Stimulated activated naive CD4-positive, alpha-beta T cell (primary cell): ENCODE measurements at places on chromosomes 6 and 20.

GRCh38 chr20:58260006-58260405 lies 31.6 kb upstream of the ANKRD60 start:
- no peak for DNase-seq

- peak; percentile 70 for DNase-seq
These were observed 2.8 kb upstream of the RNASET2 start for GRCh38 chr6:166958926-166959861.

DNA sequence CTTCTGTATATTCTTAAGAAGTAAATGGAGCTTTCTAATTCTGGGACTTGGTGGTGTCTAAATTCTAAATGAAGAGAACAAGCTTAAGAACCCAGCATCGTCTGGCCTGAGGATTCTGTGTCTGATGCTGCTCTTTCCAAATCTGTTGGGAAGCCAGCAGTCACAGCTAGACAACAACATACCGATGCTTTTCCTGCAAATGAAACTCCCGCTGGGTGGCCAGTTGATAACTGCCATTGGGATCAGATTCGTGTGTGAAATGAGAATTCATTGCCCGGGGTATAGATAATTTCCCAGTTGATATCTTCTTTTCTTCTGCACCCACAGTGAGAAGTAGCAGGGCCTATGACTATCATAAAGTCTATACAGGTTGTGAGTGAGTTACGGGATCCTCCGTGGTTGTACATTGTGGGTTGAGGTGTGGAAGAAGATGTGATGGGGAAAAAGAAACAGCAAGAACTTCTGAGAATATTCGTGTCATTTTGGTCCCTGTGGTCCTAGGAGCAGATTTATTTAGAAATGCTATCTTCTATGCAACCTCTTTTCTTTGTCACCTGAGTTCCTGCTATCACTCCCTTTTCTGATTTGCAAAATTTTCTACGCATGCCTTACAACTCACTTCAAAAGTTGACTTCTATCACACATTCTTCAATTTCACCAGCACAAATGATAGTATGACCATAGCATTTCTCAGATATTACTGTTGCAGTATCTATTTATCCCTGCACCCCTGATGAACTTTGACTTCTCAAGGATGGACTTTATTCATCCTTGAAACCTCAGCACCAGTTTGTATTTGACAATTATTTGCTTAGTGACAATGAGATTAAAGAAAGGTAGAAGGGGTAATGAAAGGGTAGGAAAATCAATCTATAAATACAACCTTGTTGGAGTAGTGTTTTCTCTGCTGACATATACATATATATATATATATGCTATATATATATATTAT lies 10.4 kb downstream of the NOX3 start:
- no peak for DNase-seq

DNA sequence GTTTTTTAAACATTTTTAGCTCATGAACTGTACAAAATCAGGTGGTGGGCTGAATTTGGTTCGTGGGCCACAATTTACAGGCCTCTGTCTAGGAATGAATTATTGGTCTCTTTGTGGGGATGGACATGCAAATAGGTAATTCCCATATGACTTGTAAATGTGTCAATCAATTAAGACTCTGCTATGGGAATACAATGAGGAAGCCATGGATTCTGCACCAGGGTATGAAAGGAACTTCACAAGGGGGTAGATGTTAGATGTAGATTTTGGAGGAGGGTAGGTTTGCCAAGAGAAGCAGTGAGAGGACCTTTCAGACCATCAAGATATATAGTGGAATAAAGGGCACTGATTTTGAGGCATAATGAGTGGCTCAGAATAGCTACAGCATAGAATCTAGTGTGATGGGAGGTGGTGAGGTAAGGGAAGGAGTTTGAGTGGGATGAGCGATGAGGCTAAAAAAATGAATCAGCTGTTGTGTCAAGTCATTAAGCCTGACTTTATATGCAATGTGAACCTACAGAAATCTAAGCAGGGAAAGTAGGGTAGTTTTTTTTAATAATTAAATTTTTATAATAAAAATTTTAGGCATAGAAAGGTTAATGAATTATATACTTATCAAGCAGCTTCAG lies 32.6 kb upstream of the RNF182 start:
- DNase-seq, result no peak

DNA sequence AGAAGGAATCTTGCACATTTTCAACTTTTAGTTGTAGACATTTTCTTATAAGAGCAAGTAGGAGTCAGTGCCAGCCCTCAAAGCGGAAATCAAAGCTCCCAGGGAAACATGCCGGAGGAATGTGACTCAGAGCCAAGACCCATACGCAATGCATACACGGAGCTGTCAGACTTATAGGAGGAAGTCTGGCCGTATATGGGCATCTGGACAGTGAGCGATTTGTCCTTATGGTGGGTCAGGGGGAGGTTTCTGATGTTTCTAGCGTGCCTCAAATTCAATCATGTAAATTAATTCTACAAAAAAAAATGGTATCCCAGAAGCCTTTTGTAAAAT lies 3.6 kb upstream of the CCN2 start:
- DNase-seq, result no peak

DNA sequence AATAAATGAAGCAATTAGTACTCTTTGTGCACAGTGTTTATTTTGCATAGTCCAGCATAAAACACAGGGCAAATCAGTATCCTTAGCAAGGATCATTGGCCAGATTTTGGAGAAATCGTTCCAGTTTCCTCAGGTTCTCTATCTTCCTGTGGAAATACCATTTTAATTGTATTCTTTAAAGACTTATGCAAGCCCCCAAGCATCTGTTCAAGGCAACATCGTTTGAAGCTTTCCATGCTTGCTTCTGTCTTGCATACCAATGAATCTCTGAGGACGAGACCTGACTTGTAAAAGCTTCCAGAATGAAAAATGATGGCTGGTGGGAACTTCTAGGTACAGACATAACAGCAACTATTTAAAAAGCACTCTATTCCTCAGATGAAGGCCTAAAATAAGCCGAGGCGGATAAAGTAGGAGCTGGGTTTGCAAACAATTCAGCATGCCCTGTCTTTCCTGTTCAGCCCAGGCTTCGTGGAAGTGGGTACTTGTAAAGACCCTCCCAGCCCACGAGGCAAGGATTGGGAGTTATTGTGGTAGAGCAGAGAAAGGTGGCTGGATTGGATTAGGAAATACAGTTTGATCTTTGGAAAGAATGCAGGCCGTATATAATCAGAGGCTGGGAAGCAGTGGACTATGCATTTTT lies 21.6 kb downstream of the NRSN1 start:
- DNase-seq, result no peak

- DNase-seq, result no peak
These were observed 189.3 kb downstream of the TRIM27 start for GRCh38 chr6:28734443-28734959.

GRCh38 chr20:53421343-53421742 lies 172.3 kb downstream of the ZNF217 start:
- DNase-seq, result no peak

DNA sequence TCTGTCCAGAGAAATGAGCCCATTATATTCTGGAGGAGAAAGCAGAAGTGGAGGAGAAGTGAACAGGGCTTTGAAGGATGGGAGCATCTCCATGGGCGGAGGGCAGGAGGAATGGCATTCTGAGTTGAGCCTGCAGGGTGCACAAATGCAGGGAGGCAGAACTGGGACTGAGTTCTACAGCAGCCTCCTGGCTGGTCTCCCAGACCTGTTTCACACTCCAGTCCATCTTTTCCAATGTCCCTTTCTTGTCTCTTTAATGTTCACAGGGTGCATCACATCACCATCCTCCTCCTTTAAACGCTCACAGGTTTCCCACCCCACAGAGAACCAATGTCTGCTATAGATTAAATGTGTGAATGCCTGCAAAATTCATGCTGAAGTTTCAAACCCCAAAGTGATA lies 302.9 kb downstream of the PTPRT start:
- DNase-seq, result no peak

- no peak for DNase-seq
These were observed 193.9 kb downstream of the SLC24A3 start for GRCh38 chr20:19406381-19406780.

DNA sequence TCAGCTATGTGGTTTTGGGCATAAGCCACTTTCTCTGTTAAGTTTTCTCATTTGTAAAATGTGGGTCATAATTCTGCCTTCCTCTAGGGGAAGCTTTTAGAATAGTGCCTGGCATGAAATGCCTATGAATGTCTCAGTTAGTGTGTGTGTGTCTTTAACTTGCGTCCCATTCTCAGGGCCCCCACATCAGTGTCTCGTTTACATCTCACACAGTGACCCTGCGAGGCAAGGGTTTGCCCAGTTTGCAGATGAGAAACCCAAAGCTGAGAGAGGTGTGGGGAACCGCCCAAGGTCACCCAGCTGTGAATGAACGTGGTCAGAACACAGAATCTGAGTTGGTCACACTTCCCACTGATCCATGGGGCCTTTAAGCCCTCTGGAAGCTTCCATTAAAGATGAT lies 14.1 kb downstream of the DYNLRB1 start:
- DNase-seq, result no peak

DNA sequence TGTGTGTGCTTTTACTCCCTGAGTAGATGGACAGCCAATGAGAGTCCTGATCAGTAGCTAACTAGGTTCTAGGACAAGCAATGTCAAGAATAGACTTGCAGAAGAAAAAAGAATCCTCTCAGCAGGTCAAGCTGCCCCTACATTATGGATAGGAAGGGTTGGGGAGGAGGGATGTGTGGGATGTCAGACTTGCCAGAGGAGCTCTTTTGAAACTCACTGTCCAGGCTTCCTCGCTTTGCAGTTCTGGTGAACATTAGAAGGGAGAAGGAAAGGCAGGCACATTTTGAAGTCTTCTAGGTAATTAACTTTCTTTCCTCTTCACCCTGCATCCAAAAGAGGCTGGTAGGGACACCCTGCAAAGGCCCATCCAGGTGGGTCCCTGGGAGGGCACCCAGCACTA lies 48.7 kb downstream of the SYNE1 start:
- no peak for DNase-seq

DNA sequence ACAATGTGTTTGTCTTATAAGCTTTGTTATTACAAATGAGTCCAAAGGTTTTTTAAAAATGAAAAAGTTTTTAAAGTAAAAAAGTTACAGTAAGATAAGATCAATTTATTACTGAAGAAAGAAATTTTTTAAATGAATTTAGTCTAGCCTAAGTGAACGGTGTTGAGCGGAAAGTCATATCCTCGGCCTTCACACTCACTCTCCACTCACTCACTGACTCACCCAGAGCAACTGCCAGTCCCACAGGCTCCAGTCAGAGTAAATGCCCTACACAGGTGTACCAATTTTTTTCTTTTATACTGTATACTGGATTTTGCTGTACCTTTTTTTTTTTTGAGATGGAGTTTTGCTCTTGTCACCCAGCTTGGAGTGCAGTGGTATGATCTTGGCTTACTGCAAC lies 42.7 kb upstream of the AGPAT4 start:
- no peak for DNase-seq

DNA sequence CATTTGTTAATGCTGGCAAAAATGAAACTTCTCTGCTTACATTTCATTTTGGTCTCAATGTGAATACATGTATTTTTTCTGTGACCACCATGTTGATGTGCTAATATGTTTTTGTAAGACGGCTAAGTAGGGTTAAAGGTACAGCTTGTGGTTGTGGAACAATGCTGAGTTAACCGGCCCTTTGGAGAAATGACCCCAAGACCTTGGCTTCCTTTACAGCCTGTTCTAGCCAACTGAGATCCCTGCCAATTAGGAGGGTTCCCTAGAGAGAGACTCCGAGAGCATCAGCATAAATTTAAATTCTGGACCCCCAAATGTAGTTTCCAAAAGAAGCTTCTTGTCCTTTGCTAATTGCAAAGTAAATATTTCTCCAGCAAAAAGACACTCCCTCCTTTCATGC lies 44.4 kb downstream of the RSPO3 start:
- DNase-seq, result no peak

DNA sequence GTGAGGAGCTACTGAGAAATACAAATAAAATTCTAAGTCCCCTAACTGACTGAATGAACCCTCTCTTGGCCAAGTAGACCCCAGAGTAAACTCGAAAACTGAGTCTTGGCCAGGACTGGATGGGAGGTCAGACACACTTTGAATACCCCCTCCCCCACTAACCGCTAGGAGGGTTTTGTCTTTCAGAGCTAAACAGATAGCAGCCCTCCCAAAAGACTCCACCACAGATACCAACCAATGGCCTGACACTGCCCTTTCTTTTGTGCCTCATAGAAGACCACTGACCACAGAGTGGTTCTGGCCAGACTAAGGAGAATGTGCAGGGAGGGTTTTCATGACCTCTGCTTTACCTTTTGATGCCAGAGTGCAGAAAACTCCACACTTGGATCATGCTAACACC lies 42.1 kb downstream of the SPACA1 start:
- DNase-seq, result no peak

GRCh38 chr6:28944412-28944865 lies 20.7 kb upstream of the TRIM27 start:
- DNase-seq, result peak; percentile 51

DNA sequence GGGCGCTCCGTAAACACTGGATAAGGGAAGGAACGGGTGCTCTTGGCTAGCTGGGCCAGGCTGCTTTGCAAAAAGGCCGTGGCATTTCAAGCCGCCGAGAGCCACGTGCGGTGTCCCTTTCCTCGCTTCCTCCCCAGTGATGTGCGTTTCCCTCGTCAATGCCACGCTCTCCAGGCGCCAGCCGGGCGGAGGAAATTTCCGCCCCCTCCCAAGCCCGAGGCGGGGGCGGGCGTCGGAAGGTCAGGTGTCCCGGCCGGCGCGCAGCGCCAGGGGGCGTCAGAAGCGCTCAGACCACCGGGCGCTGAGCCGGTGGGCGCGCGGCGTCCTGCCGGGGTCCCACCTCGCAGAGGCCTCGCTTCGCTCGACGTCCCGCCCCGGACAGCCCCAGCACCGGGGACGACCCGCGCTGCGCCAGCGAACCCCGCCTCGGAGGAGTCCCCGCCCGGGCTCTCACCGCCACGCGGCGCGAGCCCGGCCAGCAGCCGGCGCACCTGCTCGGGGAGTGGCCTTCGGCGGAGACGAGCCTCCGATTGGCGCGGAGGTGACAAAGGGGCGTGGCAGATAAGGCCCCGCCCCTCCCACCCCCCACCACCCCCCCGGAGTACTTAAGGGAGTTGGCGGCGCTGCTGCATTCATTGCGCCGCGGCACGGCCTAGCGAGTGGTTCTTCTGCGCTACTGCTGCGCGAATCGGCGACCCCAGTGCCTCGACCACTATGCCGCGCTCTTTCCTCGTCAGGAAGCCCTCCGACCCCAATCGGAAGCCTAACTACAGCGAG lies at the start of gene SNAI1:
TSS of gene SNAI1 (plus strand) at position 635 of the 777 bp plus-strand sequence. CDS start at position 715, 80 bp downstream.
- DNase-seq, result peak; percentile 86

DNA sequence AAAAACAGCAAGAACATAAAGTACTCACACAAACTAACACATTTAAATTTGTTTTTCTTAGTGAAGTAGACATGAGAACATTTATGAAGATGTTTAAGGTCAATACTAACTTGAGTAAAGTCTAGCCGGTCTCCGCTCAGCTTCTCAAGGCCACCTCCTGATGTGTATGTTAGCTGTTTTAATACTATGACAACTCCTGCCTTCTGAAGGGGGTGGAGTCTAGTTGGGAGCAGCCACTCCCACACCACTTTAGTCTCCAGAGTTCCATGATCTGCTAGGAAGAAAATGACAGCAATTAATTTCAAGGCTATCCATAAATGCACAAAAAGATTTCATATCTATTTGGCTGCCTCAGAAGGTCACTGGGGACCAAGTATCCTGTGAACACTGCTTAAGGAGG lies at the start of gene GSTA3:
TSS of gene GSTA3 (minus strand) at position 168 of the 400 bp plus-strand sequence. CDS start 3,864 bp downstream, outside the sequence.
- DNase-seq, result no peak
